Effector memory CD8-positive, alpha-beta T cell (primary cell): ENCODE measurements at places on chromosomes 3 and 15.

- DNase-seq: no peak
Observed at GRCh38 chr3:51777985-51778384, 1.1 kb downstream of the IQCF6 start.

DNA sequence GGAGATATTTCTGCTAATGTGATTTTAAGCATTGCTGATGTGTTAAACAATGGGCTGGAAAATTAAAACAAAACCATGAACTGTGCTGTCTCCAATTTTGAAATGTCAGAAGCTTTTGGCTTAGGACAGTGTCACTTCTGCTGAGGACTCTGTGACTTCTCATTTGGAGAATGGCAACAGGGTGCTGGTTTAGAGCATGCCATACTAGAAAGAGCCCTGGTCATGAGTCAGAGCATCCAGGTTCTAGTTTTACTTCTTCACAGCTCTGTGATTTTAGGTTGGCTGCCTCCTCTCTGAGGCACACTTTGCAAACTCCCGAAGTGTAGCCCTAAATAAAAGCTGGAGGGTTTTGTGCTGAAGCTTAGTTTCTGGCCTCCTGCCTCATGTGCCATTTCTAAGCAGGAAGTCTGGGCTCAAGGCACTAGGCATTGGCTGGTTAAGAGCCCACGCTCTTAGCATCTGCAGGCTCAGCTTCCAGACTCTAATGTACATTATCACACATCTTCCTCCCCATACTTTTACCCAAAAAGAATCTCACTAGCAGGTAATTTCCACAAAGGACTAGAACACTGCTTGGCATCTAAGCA, 193.8 kb downstream of the CNTN3 start:
- DNase-seq: no peak

GRCh38 chr15:59722476-59722875, 33.4 kb upstream of the BNIP2 start:
- no peak for DNase-seq

- no peak for DNase-seq
Observed at GRCh38 chr3:65556934-65557577, 481.7 kb downstream of the MAGI1 start.

- DNase-seq: no peak
Observed at GRCh38 chr3:45792036-45792435, 4.3 kb downstream of the SLC6A20 start.

DNA sequence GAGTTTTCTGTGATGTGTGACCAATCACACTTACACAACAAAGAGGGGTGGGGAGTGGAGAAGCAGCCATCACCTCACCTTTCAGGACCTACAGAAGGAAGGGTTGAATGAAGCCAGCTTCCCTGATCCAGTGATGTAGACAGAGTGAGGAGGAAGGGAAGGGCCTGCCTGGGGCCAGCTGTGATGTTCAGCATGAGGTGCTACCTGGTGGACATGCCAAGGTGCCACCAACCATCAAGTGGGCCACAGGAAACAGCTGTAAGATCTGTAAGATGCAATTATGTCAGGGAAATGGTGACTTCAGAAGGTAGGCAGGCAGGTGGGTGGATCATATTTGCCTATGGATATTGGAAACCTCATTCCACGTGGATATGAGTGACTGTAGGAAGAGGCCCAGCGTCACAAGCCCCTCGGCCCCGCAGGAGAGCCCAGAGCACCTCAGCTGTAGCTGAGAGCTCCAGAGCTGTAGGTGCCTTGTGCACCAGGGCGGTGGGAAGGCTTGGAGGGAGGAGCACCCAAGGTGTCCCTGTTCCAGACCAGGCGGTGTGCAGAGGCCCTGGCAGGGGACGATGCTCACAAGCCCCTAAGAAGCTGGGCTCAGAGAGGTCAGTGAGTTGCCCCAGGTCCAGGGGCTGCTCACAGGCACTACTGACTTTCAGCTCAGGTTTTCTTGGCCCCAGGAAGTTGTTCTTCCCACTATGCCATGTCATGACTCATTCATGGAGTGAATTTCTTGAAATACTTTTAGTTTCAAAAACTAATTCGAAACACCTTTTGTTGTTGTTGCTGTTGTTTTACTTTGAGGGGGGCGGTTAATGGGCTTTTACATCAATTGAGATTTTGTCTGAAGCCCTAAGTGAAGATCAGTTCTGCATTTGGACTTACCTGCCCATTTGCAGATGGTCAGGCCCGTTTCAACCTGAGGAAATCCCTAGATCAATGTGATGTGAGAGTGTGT, 94.2 kb upstream of the ALDH1A3 start:
- no peak for DNase-seq

DNA sequence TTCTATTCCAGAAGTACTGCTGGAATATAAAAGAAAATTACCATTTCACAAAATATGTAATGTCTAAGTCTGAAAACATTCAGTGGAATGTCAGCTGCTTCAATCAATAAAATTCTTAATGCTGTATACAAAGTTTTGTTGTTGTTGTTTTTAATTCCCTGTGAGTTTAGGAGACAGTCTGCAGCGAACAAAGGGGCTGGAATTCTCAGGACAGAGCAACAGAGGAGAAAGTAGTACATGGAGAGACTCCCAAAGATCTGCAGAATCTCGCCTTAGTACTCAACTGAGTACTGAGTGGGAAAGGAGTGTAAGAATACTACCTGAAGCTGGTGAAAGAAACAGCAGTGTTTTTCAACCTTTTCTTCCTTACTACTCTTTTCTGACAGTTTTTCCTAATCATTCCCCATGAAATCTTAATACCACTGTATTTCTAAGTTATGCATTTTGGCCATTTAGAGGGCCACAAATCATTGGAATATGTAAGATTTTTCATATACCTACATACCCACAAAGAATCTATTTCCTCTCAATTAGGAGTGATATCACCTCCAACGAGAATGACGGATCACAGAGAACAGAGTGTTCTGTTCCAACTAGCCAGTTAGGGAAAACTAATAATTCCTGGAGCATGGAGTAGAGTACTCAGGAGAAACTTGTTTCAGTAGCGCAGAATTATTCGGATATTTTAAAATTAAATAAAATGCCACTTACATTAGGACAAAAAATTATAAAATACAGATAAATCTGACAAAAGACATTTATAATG, 16.0 kb downstream of the ANKRD28 start:
- DNase-seq: no peak

- no peak for DNase-seq
Observed at GRCh38 chr15:51224428-51224827, 114.0 kb downstream of the CYP19A1 start.

DNA sequence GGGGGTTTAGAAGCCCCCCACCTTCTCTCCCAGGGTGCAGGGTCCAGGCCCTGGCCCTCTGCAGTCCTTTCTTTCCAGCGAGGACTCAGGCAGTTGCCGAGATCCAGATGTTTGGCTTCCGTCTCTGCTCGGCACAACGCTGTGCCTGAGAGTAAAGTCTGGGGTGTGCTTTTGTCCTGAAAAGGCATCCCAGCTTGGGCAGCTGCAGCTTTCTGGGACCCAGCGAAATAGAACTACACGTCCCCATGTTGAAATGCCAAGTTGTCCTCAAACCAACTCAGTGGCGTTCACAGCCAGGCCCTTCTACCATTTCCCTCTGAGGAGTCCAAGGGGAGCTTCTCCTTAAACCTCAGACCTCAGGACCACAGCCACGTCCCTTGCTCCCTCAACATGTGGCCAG, 23.1 kb downstream of the FGD5 start:
- DNase-seq: no peak

DNA sequence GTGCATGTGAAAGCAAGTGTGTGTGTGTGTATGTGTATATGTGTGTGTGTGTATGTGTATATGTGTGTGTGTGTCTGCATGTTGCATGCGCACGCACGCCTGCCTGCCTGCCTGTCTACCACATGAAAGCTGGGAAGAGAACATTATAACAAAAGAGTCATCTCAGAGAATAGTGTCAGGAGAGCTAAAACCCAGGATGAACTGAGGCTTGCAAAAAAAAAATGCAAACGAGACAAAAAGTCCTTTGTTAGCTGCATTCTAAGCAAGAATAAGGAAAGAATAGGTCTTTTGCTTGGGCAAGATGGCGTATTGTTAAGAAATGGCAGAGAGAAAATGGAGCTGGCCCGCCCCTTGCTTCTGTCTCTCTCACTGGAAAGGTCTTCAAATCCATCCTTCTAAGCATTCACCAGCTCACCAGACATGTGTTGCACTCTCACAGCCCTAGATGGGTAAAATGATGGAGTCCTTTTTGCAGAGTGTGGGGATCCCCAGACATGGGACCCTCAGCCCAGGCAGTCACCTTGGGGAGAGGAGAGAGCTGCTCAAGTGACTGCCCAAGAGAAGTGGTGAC, 16.4 kb downstream of the WNT7A start:
- DNase-seq: no peak

DNA sequence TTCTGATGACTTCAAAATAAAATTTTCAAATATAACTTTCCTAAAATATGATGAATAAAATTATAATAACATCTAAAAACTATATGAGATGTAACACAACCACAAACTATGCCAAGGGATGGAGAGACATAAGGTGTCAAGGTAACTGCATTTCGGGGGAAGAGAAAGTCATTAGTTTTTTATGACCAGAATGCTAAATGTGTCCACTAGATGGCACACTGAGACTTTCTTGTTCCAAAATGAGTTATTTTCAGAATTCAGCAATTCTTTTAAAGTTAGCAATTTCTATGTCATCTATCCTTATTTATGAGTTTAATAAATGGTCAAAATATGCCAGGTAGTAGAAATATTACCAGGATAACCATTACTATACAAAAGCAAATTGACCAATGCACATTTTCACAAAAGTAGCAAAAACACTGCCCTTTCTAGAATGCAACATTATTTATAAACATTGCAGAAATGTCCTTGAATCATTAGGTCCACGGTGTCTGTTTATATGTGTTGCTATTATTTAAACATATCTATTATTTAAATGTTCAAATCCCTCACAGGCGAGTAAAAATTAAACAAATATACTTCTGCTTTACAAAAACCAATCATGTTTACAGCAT, 374.2 kb downstream of the PLCL2 start:
- DNase-seq: peak; percentile 25

DNA sequence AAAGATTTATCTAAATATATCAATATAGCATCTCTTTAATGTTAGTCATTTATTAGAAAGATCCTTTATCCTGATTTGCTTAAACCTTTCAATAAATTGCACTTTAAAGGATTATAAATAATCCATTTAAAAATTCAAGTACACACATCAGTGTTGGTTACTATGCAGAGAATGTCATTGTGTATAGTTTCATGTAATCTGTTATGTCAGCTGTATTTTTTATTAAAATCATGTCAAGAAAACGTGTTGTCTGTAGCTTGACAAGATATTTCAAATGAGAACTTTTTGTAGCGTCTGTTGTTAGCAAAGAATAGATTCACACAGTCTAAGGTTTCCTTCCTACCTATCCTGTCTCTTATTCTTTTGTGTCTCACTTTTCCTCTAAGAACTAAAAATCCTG, 7.8 kb downstream of the PDHB start:
- no peak for DNase-seq

- DNase-seq: no peak
Observed at GRCh38 chr3:96931119-96931862, 116.9 kb downstream of the EPHA6 start.

DNA sequence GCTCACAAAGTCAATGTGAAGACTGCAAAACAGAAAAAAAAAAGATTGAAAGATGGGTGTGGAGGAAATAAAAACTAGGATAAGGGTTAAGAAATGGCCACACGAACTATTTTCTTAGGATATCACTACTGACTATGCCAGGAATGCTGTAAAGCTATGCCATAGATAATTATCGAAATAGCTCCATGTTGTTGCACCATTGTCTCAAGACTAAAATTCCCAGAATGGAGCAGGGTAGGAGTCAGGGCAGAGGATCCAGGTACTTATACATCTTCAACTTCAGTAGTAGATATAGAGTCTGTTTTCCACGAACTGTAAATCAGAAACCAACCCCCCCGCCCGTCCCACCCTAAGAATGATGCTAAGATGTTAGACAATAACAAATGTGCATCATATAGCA, 302.2 kb downstream of the NAALADL2 start:
- DNase-seq: no peak

GRCh38 chr3:38627956-38628355, 21.5 kb downstream of the SCN5A start:
- no peak for DNase-seq

DNA sequence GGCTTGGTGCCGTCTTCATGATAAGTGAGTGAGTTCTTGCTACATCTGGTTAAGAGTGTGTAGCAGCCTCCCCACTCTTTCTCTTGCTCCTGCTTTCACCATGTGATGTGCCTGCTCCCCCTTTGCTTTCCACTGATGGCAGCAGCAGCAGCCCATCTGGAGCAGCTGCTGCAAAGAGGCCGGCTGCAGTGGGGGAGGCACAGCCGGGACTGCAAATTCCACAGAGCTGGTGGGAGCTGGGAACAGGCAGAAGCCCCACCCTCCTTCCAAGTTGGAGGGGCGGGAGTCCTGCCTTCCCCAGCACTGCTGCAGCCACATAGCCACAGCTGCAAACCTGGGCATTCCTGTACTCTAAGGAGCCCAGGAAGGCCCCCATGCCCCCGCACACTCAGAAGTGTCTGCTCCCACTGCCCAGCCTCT, 62.8 kb upstream of the IMPG2 start:
- DNase-seq: no peak

DNA sequence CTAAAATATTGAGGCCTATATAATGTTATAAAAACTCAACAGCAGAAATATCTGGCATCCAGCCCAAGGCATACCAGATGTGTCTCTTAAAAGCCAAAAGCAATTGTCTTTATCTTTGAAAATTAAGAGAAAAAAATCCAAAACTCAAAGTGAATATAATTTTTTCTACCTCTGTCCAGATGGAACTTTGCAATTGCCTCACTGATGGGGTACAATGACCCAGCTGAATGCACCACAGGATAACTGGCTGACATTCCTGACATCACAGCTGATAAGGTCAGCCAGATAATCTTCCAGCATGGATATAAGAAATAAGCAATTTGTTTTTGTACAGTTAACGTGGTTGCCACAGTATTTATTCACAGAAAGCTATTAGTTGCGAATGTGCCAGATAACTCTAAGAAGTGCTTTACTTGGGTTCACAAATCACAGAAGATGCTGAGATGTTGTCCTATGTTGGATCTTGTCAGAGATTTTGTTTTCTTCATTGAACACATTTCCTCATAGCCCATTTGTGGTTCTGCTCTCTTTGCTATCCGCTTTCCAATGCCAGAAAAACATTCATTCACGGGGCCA, 566.9 kb upstream of the CCDC54 start:
- DNase-seq: no peak

- DNase-seq: no peak
Observed at GRCh38 chr3:2001306-2002108, 97.2 kb upstream of the CNTN4 start.

GRCh38 chr3:138833899-138834595, 681 bp downstream of the PIK3CB start:
- no peak for DNase-seq

GRCh38 chr15:73571346-73571745, 61.8 kb downstream of the NPTN start:
- DNase-seq: no peak
